ENCODE measurements at places on chromosomes 5 and 9.

GRCh38 chr5:123087173-123088030 is 1.6 kb upstream of the PRDM6 start:
- DNase-seq: no peak

DNA sequence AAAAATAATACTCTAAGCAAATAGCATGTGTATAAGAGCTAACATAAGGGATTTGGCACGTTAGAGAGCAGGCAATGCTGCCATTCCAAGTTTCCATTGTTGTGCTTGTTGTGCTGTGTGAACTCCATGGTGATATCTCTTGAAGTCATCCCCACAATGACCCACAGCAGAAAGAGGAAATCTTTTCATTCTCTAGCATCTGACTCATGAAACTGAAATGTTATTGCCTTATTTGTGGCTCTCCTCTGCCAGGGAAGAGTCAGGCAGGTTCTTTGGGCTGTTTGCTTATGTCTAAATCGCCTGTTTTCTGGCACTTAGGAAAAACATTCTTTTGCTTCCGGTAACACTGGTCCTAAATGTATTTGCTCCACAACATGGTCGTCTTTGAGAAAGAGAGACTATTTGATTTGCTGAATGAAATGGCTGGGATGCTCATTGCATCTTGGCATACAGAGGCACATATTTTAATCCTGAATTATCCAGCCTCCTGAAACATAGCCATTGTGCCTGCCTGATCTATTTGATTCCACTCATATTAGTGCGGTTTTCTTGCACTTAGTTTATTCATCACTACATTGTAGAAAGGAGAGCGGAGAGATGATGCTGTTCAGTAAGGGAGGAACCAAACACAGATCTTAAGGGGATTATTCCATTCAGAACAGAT is 188.8 kb downstream of the CSNK1G3 start:
- DNase-seq: no peak

DNA sequence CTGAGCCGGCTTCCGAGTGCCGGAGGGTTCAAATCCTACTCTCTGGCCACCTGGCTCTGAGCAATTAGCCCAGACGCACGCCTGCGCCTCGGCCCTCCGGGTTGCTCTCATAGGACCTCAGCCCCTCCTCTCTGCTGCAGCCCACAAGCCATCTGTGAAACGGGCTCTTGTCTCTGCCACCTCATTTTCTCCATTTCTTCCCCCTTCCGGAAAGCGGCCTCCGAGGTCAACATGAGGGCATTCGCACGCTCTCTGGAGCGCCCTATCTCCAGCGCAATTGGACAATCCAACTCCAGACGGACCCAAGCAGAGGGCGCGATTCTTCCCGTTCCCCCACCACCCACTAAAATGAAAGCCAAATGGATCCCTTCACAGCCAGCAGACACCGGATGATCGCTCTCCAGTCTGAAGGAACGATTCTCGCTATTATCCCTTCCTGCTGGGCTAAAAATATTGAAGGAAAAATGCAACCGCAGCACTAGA is 41.5 kb downstream of the VAV2 start:
- no peak for DNase-seq

GRCh38 chr5:75043633-75044264 is 8.6 kb downstream of the GCNT4 start:
- DNase-seq: no peak

DNA sequence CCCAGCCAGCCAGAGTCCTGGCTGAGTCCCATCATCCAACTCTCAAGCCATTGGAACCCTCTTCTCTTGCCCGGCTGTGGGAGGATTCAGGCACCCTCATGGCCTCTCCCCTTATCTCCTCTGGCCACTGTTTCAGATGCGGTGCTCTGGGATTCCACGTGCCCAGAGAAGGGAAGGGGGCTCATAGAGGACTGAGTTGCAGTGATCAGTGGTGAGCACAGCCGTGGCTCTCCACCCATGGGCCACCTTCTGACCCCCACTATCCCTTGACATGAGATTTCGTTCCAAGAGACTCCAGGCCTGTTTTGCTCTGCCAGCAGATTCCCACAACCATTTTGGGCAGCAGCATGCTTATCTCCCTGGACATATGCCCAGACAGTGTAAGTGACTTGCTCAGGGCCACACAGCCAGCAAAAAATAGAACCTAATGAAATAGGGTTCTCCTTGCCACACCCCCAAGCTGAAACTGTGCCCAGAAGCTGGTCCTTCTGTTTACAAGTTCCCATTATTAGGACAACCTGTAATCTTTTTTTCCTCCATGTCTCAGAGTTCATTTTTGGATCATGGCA is 2.7 kb downstream of the GPX3 start:
- DNase-seq: no peak

GRCh38 chr5:126235628-126236027 is 187.6 kb upstream of the GRAMD2B start:
- DNase-seq: no peak

GRCh38 chr9:103902263-103902662 is 191.8 kb upstream of the SMC2 start:
- no peak for DNase-seq

GRCh38 chr5:14443671-14444093 is 137.9 kb upstream of the OTULINL start:
- DNase-seq: no peak

DNA sequence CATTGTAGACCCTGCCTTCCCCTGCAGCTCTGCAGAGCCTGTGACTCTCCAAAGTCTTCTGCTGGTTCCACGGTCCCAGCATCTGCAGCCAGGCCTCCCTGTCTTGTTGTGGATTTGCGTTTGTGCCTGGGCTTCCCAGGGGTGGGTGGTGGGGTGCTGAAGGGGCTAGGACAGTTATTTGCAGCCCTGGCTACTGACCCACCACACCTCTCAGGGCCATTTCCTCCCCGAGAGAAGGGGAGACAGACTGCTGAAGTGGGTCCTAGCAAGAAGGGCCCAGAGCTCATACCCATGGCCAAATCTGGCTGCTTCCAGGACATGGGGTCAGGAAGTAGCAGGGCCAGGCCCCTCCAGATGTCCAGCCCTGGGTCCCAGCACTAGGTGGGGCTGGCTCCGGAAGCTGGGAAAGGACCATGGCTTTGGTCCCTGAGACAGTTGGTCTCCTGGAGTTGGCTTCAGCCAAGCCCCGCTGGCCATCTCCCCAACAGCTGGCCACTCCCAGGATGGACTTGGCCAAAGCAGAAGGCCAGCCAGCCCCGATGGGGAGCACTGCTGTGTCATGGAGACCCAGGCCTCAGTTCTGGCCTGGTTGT is 26.3 kb downstream of the GSN start:
- DNase-seq: no peak

- DNase-seq: peak; percentile 58
Observed at GRCh38 chr5:148791334-148791667, 35.1 kb upstream of the ADRB2 start.

- DNase-seq: peak; percentile 31
Observed at GRCh38 chr9:93962561-93963440, 7.6 kb upstream of the BARX1 start.

DNA sequence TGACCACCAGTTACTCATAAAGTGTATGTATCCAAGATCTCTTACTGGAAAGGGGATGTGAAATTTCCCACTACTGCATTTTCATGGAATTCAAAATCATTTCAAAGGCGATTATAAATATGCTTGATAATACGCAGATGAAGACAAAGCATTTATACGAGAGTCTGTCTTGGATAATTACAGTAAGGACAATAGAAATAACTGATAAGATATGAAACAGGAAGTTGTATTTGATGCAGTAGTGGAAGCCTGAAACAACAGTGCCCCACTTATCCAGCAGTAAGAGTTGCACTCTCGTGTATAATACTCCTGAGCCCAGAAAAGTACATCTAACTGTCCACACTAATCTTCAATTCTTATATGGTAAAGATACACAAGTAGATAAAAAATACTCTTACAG is 188.7 kb upstream of the POU5F2 start:
- DNase-seq: no peak

DNA sequence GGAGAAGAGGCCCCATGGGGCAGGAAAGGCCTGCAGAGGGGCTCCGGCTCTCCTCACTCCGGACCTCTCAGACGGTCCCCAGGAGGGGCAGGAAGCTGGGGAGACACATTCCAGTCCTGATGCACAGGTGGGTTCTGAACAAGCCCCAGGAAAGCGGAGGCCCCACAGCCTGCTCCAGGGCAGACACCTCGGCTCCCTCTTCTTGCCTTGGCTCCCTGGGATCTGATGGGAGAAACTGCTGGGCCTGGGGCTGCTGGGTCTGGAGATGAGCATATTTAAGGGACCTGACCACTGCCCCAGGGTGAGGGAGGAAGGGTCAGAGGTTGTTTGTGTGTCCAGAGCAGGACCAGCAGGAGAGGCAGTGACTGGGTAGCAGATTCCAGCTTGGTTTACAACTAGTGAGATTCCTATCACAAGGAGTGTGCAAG is 1.2 kb downstream of the CORO2A start:
- no peak for DNase-seq

DNA sequence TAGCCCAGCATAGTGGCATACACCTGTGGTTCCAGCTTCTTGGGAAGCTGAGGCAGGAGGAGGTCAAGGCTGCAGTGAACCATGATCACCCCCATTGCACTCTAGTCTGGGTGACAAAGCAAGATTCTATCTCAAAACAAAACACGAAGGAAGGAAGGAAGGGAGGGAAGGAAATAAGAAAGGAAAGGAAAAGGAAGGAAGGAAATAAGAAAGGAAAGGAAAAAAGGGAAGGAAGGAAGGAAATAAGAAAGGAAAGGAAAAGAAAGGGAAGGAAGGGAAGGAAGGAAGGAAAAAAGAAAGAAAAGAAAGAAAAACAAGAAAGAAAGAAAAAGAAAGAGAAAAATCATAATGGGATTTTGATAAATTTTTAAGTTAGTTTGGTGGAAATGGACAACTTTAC is 3.1 kb upstream of the STX17 start:
- DNase-seq: no peak

GRCh38 chr5:41196197-41196596 is 17.1 kb downstream of the C6 start:
- DNase-seq: no peak

DNA sequence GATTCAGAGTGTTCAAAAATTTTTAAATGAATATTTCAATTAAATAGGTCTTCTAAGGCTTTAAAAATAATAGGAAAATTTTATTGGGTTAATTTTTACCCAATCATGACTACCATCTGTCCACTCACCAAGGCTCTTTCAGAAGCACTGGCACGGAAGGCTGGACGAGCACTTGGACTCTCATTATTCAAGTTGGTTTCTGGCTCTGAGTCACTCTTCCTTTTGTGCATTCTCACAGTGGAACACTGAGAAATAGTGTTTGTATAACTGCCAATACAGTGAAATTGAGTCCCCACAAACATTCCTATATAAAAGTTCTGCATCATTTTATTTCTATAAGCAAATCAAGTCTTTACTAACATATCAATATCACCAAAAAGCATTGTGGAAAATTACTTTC is 1149.0 kb downstream of the EFNA5 start:
- no peak for DNase-seq

DNA sequence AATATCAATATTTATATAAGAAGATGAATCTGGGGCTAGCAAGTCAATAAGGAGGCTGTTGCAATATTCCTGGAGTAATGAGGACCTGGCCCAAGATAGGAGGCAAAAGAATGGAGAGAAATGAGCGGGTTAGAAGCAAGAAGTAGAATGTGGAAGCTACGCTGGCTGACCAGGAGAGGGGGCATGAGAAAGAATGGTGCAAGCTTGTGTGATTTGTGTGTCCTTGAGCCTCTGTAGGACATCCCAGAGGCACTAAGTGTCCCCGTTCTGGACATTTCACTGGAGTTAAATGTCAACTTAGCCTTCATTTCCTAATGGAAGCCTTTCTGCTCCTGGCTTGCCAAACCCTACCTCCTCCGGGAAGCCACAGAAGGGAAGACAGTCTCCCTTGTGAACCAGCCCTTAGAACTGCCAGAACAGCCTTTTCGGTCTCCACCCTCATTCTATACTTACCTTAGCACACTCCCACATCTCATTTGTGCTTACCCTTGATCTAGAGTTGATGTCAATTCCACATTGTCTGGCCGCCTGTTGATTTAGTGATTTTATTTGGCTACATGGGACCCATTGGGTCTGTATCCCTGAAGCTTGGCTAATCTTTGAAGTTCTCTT is 6.7 kb upstream of the PDE6A start:
- DNase-seq: no peak

- DNase-seq: no peak
Observed at GRCh38 chr9:129316281-129317030, 138.4 kb upstream of the IER5L start.

DNA sequence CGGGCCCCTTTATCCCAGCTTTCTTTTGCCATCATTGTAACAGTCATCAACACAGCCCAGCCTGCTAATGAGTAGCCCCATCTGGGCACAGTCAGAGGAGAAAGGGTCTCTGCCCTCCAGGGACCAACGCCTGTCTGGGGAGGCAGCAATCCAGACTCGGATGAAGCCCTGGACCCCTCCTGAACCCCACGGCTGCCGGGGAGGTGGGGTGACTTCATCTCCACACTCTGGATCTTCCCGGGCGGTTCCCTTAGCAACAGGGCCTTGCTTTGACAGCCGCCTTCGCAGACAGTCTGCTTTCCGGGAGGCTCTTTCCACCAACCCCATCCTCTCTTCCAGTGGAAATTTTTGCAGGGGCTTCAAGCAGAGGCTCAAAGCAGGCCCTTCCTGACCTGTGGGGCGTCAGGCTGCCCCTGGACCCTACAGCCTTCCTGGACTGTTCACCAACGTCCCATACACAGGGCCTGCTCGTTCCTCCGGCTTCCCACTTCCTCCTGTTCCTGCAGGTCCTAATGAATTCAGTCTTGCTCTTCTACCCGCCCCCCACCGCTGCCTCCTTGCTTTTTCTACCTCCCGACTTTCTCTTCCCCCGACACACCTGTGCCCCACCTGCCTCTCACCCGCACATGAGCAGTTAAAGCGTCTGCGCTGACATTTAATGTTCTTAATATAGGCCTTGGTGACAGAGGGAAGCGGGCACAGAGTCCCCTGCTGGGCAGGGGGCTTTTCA is 161.7 kb upstream of the MVB12B start:
- no peak for DNase-seq

Measured in GM12864 (cell line).